Nucleus accumbens (tissue), 56 donors: ENCODE measurements at places on chromosomes 2 and 18.

GRCh38 chr2:202104286-202104870, 31.3 kb downstream of the KIAA2012 start:
- peak; percentile 10 for DNase-seq

DNA sequence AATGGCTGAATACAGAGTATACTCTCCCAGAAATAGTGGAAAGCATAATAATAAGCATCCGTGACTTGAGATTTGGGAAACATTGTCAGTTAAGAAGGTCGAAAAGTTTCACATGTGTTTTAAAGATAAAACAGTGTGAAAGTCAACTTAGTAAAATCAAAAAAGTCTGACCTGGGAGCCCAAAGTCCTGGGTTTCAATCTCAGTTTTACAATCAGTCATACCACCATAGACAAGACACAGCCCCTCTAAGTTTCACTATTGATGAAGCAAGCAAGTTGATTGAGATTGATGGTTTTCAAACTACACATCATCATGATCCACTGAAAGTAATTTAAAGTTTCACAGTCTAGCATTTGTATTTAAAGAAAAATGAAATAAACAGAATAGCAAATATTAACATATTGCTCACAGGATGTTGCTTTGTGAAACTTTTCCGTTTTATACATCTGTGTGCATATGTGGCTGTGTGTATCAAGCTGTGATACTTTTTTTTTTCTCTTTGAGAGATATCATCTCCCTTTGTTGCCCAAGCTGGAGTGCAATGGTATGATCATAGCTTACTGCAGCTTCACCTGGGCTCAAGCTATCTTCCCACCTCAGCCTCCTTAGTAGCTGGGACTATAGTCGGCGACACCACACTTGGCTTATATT, 71.1 kb downstream of the PIK3C3 start:
- no peak for DNase-seq

DNA sequence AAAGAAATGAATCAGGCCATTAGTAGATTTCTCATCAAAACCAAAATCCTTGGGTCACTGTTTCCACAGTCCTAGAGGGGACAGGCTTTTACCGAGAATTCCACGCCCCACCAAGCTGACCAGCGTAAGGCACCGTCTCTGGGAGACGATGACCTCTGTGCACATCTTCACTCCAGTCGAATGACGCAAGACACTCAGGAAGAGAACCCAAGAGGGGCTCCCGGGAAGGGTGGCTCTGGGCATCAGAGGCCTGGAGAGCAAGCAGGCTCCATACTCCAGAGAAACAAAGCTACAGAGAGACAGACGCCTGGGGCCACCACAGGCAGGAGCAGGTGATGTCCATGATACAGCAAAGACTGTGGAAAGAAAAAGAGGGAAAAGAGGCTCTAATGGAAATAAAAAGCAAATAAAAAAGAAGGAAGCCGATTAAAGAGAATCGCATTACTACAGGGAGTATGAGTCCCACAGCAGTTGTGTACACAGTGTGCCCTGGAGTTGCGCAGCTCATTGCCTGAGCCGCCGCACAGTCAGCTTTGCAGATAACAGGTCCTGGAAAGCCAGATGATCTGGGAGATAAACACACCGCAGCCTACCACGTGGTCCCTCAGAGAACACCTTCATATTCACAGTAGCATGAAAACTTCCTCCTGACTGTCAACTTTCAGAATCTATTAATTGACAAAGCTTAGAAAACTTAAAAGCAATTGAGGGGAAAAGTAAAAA, 572.7 kb upstream of the SALL3 start:
- DNase-seq = no peak

GRCh38 chr2:158049129-158049855, 52.4 kb upstream of the UPP2 start:
- no peak for DNase-seq

DNA sequence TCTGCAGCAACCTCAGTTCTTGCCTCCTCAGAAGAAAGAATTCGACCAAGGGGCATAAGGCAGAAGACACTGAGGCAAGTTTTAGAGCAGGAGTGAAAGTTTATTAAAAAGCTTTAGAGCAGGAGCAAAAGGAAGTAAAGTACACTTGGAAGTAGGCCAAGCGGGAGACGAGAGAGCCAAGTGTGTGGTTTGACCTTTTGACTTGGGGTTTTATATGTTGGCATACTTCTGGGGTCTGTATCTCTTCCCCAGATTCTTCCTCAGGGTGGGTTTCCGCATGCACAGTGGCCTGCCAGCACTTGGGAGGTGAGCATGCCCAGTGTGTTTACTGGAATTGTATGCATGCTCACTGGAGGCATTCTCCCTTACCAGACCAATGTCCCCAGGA, 59.3 kb upstream of the ANKRD44 start:
- DNase-seq = no peak

- no peak for DNase-seq
These were observed 125.2 kb upstream of the LYPD6 start for GRCh38 chr2:149205143-149205542.

DNA sequence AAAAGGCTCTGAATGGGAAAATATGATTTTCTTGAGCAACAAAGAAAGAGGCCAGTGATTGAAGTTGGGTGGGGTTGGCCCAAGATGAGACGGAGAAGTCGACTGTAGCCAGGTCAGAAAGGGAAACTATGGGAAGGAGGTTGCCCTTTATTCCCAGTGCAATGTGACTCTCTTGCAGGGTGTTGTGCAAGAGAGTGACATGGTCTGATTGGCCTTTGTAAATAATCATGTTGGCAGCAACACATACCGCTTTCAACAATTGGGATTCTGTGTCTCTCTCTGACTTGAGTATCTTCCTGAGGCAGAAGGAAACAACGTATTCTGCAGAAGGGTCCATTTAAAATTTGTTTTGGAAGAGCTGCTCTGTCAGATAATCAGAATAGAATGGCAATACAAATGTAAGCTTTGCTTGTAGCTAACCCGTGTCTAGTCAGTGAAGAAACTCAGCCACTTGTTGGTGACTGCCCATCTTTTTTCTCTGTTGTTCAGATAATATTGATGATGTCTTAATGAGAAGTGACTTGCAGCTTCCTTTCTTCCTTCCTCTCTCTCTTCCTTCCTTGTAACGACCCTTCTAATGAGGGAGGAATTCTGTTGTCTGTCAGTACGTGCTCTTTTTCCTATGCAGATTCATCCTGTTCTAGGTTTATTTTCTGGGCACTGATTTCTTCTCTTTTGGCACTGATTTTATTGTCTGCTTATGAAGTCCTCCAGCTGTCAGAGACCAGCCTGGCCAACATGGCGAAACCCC, 311.0 kb upstream of the FAM98A start:
- no peak for DNase-seq

DNA sequence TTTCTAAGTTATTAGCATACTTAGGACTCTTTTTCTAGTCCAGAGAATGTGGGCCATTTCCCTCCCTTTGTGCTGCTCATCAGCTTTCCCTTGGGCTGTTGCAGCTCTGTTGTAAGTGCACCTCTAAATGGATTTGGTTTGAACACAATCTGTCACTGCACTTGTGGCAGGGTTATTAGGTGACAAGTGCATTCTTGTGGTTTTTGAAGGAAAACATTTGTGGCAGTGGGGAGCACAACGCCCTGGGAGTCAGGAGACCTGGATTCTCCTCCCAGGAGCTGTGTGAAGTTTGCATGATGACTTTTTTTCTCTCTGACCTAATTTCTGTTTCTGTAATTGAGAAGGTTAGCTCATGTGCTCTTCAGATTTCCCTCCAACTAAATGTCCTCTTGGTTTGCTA, 630.9 kb upstream of the FAM98A start:
- DNase-seq = no peak

DNA sequence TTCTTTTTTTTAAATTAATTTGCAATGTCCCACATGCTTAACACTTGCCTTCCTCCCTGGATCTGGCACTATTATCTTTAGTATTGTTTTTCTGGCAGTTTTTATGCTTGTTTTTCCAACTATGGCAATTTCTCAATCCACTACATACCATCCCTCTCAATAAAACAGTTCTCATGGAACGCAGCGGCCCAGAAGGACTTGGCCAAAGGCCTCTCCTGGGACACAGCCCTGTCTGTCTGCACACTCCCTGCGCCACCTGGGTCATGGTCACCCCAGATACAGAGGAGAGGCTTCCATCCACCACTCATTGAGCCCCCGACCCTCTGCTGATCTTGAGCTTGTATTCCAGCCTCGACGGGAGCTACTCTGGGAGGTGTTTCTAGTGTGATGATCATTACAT, 91.2 kb downstream of the TWIST2 start:
- DNase-seq = no peak

DNA sequence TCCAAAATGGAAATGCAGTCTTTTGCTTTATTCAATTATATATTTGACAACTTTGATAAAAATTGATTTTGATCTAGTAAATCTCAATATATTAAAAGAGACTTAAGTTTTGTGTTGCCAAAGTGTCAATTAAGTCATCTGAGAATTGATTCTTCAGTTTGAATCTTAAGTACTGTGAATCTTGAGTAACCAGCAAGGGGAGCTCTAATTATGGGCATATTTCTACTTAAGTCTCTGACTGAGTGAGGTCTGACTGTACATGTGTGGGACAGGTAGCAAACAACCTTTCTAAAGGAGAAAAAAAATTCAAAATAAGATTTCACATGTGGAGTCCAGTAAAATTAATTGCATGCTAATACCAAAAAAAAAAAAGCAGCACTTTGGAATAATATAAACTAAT, 503.7 kb upstream of the SLC8A1 start:
- no peak for DNase-seq

GRCh38 chr2:207289295-207290018, 123.7 kb upstream of the KLF7 start:
- DNase-seq = no peak

GRCh38 chr2:105087273-105087672, 49.4 kb downstream of the MRPS9 start:
- DNase-seq = no peak

DNA sequence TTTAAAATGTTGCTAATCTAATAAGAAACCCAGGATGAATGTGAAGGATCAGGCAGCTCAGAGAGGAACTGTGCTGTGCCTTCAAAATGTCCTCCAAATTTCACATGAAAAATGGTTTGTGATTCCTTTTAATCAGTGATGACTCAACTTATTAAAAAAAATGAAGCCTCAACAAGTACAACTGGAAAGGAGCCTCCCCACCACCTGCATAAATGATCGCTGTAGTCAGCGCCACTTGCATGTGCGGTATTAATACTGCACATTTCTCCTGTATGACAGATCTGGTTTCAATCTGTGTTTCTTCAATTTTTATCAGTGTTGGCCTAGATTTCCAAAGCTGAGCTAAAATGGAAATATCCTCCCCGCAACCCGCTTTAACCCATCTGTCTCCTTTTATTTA, 115.0 kb upstream of the TMEM200C start:
- DNase-seq = peak; percentile 6

GRCh38 chr2:91839904-91840868, 3031.0 kb upstream of the TEKT4 start:
- DNase-seq = no peak

DNA sequence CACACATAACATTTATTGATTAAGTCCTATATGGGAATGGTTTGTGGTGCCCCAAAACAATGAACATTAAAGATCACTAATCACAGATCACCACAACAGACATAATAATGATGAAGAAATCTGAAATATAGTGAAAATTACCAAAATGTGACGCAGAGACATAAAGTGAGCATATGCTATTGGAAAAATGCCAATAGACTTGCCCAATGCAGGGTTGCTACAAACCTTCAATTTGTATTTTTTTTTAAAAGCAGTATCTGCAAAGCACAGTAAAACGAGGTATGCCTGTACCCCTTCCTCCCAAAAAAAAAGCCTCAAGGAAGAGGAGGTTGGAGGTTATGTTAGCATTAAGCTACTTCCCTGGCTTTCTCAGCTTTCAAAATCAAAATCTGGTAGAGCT, 131.1 kb downstream of the RBMS1 start:
- DNase-seq = no peak

- DNase-seq = no peak
These were observed 4.3 kb upstream of the HAAO start for GRCh38 chr2:42796427-42797248.

- DNase-seq = no peak
These were observed 23.7 kb upstream of the SCYGR1 start for GRCh38 chr2:227411320-227411989.

DNA sequence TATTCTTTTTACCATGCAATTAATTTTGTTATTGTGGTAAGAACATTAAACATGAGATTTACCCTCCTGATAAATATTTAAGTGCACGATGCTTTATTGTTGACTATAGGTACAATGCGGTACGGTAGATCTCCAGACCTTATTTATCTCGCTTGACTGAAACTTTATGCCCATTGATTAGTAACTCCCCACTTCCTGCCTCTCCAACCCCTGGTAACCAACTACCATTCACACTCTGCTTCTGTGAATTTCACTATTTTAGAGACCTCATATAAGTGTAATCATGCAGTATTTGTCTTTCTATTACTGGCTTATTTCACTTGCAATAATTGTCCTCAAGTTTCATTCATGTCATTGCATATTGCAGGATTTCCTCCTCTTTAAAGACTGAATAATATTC, 195.7 kb upstream of the ID2 start:
- no peak for DNase-seq

DNA sequence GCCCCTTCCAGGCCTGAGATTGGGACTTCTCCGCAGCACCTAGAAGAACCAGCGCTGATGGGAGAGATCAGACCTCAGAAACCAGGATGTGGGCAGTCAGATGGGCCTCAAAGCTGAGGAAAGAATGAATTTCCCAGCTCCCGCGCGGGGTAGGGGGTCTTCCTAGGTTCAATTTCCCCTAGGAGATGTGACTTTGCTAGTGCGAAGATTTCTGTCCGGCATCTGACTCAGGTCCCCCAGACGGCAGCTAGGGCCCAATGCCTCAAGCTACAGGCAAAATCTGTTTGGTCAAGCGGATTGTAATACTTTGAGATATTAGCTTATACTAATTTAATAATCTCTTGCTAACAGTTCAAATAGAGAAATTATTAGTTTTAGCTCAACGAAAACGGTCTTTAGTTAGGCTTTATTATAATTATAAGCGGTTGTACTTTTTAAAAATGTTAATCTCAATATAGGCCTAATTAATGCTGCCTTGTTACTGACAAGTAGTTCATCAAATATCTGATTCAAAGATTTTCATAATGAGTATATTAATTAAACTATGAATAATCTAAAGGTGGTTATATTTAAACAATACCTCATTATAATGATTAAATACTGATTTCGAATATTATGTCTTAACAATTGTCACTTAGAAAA, 5.8 kb downstream of the DLX1 start:
- no peak for DNase-seq

DNA sequence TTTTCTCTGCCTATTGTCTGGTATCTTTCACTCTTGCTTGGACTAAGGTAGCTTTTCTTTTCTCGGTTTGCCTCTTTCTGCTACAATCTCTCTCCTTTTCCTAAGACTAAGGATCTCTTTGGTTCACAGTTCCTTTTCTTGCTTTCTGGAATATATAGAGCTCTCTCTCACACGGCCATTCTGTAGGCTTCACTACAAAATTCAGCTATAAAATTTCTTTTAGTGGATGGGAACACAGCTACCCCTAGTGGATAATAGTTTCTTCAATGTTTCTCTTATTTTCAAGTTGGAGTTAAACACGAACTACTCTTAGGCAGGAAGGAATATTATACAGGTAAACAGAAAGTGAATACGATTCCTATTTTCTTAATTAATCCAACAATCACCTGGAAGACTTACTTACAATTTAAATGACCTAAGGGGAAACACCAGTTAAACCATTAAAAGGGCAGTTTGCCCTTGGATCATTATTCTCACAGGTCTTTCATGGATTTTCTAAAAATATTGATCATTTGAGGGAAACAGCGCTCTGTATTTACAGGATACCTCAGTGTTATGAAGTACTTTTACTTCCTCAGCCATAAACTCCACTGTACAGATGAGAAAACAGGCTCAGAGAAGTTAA, 140.5 kb downstream of the LRP2 start:
- no peak for DNase-seq

GRCh38 chr2:14632133-14632936, at the start of gene LRATD1:
Gene LRATD1 (plus strand): TSS chr2:14632717. CDS start chr2:14633980, 1,263 bp downstream.
- DNase-seq = peak; percentile 87

- DNase-seq = no peak
These were observed 37.2 kb downstream of the THUMPD2 start for GRCh38 chr2:39741871-39742270.
